ENCODE measurements at places on chromosomes 12 and 14.

DNA sequence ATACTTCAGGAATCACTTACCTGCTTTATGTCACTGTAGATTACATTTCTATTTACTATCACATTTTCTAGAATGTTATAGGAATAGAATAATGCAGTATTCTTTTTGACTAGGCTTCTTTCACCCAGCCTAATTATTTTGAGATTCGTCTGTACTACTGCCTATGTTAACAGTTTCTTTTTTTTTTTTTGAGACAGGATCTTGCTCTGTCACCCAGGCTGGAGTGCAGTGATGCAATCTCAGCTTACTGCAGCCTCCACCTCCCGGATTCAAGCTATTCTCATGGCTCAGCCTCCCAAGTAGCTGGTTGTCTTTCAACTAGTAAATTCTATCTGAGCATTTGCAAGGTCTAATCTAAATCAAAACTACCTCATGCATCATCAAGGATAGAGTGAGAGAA is 6.4 kb downstream of the OR6C6 start:
- no peaks in the 10 kb centered on the region for H3K4me1 ChIP-seq
- H3K27me3 ChIP-seq, result no peaks in the 10 kb centered on the region
- no peak overlapping the region for H3K4me3 ChIP-seq
- no peak overlapping the region for H3K27ac ChIP-seq
- DNase-seq, result no peak

DNA sequence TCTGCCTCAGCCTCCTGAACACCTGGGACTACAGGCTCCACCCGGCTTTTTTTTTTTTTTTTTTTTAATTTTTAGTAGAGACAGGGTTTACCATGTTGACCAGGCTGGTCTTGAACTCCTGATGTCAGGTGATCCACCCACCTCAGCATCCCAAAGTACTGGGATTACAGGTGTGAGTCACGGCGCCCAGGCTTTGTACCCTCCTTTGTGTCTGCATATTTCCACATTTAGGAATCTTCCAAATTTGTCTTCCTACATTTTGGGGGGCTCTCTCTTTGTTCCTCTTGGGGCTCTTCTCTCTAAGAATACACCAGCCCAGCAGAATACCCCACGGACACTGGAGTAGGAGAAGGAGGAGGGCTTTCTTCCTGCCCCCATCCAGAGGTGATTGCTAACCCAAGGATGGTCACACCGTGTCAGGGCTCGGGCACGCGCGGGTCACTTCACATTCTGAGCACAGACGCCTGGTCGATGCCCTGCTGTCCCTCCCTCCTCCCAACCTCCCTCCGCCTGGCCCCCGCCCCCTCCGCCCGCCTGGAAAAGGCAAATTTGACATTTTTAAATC is 2.1 kb upstream of the DNAJC22 start:
- H3K27me3 ChIP-seq, result peaks cover 24% of the 10 kb centered on the region
- H3K4me1 ChIP-seq, result peaks cover 52% of the 10 kb centered on the region
- DNase-seq, result no peak
- no peak overlapping the region for H3K27ac ChIP-seq
- no peaks in the 10 kb centered on the region for H3K36me3 ChIP-seq

- no peaks in the 10 kb centered on the region for H3K27me3 ChIP-seq
- H3K36me3 ChIP-seq, result no peaks in the 10 kb centered on the region
- no peaks in the 10 kb centered on the region for H3K4me1 ChIP-seq
- DNase-seq, result no peak
Measured at GRCh38 chr14:94375552-94376107, 12.8 kb downstream of the SERPINA1 start.

DNA sequence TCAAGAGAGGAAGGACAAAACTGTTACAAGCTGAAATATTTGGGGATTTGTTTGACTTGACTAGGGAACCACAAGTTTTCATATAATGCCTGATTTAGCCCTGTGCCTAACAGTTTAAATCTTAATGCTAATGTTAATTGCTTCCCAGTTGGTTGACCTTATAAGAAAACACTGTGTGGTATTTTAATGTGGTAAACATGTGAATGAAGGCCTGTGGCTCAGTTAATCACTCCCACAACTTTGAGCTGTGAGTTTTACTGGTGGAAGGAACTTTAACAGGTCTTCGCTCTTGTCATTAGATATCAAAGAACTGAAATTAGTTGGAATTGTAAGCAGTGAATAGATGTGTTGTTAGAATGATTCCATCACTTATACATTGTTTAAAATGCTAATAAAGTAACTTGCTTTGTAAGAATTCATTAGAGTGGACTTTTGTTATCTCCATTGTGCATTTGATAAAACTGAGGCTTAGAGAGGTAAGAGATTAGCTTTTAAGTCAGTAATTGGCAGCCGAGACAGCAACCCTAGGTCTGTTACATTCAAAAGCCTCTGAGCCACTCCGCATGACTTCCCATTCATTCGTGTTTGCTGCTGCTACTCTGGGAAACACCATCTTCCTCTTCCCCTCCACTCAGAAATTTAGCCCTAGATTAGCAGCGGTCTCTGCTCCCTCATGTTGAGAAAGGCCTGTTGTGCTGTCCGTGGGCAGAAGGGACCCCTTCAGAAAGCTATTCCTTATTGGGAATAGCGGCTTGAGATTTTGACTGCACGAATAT is 1.0 kb upstream of the TBK1 start:
- DNase-seq, result no peak
- H3K27ac ChIP-seq, result peak overlapping the region; percentile 97
- H3K27me3 ChIP-seq, result no peaks in the 10 kb centered on the region
- peaks cover 4% of the 10 kb centered on the region for H3K36me3 ChIP-seq

GRCh38 chr12:22283006-22283506 is 51.5 kb downstream of the ST8SIA1 start:
- H3K36me3 ChIP-seq, result no peaks in the 10 kb centered on the region
- peaks cover 20% of the 10 kb centered on the region for H3K4me1 ChIP-seq
- H3K27me3 ChIP-seq, result no peaks in the 10 kb centered on the region
